ENCODE measurements at places on chromosomes 7 and 10.

- DNase-seq = no peak
Measured at GRCh38 chr7:30176463-30177109, 41.8 kb downstream of the MTURN start.

DNA sequence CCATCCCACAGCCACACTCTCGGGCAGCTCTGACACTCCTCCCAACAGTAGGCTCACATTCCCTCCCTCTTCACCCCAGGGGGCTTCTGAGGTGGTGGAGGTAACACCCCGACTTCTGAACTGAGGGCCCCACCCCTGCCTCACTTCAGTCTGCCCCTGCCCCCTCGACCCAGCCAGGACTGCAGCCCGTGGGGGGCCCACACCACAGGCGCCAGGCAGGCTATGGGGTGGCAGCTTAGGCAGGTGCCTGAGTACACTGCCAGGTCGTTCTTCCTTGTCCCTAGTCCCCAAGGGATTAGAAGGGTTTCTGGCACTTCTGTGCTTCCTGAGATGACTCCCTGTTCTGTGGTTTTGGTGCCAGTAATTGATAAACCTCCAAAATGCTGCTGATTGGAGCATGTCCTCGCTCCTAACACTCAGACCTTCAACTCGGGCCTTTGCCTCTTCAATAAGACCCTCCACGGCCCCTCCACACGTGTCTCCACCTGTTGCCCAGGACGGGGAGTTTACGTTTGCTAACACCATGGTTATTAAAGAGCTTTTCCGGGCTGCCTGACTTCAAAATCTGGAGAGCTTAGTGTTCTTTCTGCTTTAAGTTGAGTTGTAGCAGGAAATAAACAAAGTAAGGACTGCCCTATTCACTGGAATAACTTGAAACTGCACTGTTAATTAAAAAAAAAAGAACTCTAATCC lies 23.8 kb upstream of the LARP4B start:
- DNase-seq = no peak

- DNase-seq = no peak
Measured at GRCh38 chr7:32385316-32385956, 104.7 kb downstream of the LSM5 start.

DNA sequence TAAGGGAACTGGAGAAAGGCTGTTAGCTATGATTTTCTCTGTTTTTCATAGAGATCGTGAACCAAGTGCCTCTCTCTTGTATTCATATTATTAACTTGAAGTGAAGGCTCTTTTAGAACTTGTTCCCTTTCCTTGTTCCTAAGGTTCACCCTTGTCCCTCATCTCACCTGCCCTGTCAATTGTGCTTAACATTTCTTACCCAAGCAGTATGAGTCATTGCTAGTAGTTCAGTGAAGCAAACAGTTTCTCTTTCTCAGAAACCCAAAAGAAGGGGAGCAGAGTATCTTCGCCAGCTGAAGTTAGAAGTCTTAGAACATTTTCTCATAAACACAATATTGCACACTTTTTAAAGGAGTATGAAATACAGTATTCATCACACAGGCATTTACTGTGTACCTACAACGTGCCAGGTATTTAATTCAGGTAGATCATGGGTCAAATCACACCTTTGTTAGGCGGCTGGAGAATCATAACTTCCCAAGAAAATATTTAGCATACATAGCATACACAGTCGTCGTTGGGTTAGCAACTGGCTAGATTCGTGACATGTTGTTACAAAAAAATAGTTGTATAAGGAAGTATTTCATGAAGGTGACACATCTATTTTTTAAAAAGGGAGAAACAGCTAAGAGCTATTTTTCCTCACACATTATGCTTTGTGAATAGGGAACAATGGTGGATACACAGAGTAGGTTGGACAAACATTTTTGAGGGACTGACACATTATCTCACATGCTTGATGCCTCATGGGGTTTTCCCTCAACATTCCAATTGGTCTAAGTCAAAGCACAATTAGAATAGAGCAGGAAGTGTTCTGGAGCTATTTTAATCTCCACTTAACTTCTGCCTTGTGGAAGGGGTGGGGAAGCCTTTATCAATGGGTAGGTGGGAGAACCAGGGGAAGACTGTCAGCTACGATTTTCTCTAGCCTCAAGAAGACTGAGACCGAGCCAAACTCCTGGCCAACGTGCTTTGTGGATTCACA lies 13.2 kb downstream of the HDAC9 start:
- no peak for DNase-seq

- no peak for DNase-seq
Measured at GRCh38 chr10:21141946-21142492, 244.9 kb upstream of the NEBL start.

DNA sequence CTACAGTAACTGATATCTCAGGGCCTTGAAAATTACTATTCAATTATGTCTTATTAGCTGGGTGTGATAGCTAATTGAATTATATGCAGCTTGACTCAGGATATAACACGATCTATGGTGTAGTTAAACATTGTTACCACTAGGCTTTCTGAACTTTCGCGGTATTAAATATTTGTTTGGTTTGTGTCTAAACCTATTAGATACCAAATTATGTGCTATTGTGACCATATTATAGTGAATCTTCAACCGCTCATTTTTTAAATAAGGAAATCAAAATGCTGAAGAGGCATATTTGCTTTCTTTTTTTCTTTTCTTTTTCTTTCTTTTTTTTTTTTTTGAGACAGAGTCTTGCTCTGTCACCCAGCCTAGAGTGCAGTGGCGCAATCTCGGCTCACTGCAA lies 99.3 kb upstream of the RSU1 start:
- DNase-seq = no peak

DNA sequence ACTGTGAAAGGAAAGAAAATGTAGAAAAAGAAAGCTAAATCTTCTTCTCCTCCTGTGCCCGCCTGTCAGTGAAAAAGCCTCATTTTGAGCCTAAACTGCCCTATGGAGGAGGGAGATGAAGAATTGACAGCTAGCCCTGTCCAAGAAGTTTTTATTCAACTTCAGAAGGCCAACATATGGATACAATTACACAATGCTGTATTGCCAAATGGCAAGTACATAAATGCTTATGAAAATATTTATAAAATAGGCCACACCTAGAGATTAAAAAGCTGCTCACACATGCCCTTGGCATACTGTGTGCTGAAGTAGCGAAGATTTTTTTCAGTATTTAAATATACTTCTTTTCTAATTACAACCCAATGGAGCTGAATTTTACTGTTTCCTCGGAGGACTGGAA lies 65.1 kb upstream of the NEBL start:
- DNase-seq = no peak

- DNase-seq = no peak
Measured at GRCh38 chr7:97107192-97107800, 10.2 kb upstream of the SDHAF3 start.

- DNase-seq = no peak
Measured at GRCh38 chr10:128091636-128092210, 34.5 kb downstream of the MKI67 start.

GRCh38 chr7:94133460-94133859 lies 129.3 kb upstream of the BET1 start:
- DNase-seq = no peak

DNA sequence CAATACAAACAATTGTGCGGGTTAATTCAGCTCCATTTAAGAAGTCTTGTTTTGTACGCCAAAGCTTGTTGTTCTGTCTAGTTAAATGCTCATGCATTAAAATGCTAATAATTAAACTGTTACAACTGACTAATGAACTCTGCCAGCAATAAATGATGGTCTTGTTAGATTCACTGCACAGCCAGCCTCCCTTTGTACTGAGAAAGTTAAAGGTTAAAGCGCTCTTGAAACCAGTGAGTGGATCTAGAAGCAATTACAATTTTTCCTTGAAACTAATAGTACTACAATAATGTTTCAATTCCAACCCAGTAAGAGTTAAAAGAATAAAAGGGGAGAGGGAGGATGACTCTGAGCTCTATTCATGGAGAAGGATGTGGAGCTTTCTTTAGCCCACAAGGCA lies 233.0 kb downstream of the EMX2 start:
- DNase-seq = no peak
